ENCODE measurements at places on chromosomes 2 and 18.

DNA sequence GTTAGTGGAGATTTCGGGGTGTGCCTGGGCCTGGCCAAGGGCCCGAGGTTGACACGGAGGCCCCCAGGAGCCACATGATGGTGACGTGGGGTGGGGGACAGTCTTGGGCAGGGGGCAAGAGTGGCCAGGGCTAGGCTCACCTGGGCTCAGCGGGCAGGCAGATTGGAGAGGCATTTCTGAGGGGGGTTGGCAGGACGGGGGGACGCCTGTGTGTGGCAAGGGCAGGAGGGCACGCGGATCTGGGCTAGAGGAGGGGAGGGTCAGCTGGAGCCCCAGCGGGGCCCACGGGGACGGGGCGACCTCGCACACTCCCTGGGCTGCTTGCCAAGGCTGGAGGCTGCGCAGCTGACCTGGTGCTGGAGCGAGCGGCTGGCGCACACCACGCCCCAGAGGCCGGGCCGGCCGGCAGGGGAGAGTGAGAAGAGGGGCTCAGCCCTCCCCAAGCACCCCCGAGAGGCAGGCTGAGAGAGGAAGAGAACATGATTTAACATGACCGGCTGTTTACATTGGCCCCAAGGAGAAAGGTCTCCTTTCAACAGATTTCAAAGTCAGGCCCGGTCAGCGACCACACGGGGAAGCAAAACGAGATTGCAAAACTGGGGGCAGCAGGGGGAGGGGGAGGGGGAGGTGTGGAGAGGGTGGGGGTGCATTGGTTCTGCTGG lies 38.0 kb upstream of the SNED1 start:
- no peak for DNase-seq

DNA sequence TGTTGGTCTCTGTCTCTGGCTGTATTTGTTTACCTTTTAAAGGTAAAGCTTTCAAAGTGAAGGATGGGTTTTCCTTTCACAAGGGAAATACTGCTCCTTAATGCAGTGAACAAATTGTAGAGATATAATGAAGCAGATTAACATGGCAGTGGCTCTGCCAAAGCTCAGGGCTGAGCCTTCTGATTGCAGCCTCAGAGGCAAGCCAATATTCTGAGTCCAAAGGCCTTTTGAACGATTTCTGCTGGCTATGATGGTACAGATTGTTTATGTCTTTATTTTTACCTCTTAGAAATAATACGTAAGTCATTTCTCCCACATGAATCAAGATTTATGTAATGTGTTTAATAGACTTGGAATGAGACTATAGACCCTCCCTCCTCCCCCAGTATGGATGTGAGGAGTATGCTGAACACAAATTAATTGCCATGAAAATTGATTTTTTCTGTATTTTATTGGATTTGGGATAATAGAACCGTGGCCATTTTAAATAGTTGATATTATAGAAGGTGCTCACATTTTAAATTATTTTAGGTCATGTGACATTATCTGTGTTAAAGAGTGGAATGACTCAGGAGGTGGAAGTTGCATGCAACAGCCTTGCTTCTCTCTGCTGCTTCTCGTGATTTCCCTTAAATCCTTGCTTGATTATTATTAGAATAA lies 772 bp downstream of the SCN2A start:
- no peak for DNase-seq

DNA sequence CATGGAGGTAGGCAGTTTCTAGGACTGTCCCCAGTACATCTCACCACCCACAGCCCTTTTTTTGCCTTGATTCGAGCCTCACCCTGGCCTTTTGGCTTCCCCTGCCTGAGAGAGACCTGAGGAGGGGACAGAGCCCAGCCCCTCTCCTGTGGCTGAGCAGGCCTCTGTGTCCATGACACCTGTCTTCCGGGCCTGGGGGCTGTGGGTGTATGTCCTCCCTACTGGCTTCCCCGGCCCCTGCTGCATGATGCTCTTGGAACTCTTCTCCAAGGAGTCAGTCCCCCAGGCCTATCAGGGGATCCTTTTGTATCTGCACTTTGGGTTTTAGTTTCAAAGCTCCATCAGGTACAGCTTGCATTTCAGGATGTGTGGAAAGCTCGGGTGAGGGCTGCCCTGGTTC lies 80.4 kb downstream of the STPG4 start:
- no peak for DNase-seq

- DNase-seq, result no peak
These were observed 85.3 kb downstream of the NUP35 start for GRCh38 chr2:183209395-183210028.

GRCh38 chr2:118709786-118710185 lies 137.7 kb downstream of the EN1 start:
- DNase-seq, result no peak

GRCh38 chr2:145068509-145068908 lies 548.6 kb upstream of the ZEB2 start:
- no peak for DNase-seq

DNA sequence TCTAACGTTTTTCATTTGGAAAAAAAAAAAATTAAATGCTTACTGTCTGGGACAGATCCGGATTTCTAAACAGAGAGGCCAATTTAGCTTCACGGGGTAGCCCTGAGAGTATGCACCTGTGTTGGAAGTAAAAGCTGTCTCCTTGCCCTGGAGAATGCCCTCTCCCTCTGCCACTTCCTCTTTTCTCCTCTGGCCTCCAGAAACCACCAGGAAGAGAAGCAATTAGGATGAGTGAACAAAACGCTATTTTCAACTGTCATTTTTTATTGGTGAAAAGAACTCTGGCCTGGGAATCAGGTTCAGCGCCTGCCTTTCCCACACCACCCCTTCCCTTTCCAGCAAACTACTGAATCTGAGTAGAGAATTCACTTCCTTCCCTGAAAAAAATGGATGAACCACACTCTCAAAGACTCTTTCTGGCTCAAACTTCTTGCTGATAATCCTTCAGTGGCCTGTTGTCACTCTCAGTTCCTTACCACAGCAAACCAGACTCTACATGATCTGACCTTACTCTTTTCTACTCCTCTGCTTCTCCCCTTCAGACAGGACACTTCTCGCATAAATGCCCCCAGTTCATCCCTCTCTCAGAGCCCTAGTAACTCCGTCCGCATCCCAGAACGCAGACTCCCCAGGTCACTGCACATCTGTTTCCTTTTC lies 29.8 kb downstream of the KLF7 start:
- no peak for DNase-seq

DNA sequence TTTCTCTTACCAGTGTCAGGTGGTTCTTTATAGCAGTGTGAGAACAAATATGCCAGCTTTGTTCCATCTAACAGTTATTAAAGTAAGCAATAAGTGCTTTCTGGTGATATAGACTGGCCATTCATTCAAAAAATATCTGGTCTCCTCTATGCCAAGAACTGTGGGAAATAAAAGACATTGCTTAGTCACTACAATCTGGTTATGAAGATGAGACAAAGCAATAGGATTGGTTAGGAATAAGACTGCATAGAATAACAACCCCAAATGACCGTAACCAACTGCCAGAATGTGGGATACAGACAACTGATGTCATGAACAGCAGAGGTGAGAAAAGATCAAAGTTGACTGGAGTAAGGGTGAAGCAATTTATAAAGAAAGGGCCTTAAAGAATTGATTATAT lies 83.8 kb downstream of the MBD2 start:
- DNase-seq, result no peak

GRCh38 chr2:225735844-225736243 lies 336.3 kb downstream of the NYAP2 start:
- DNase-seq, result no peak

GRCh38 chr2:6475155-6475940 lies 390.4 kb downstream of the CMPK2 start:
- no peak for DNase-seq

DNA sequence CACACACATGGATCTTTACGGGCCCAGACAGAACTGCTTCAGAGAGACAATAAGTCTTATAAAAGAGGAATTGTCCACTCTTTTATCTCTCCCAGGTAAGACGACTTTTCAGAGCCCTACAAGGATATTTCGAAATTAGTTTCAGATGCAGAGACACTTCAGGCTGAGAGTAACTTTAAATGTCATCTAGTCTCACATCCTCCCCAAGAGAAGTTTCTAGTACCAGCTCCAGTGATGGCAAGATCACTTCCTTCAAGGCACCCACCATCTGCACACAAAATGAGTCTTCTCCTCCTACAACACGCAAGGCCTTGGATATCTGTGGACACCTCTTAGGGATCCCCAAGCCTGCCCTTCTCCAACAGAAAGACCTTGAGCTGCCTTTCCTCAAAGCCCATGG lies 39.0 kb upstream of the KLHL29 start:
- DNase-seq, result no peak

DNA sequence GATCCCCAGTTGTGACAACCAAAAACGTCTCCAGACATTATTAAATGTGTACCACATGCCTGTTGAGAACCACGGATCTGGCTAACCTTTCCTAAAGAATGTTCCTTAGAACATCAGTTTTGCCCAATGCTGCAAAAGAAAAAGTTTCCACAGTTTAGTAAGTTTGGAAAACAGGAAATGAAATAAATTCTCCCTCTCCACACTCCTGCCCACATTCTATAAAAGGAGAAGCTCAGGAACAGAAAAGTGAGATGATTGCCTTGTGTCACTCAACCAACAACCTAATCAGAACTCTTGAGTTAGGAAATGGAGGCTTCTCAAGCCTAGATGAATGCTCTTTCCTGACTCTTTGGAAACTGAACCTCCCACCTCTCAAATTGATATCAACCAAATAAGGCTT lies 56.1 kb upstream of the NFE2L2 start:
- no peak for DNase-seq

GRCh38 chr2:107414376-107414775 lies 412.3 kb upstream of the RGPD4 start:
- no peak for DNase-seq

- no peak for DNase-seq
These were observed 91.3 kb upstream of the RBBP8 start for GRCh38 chr18:22841840-22842239.

DNA sequence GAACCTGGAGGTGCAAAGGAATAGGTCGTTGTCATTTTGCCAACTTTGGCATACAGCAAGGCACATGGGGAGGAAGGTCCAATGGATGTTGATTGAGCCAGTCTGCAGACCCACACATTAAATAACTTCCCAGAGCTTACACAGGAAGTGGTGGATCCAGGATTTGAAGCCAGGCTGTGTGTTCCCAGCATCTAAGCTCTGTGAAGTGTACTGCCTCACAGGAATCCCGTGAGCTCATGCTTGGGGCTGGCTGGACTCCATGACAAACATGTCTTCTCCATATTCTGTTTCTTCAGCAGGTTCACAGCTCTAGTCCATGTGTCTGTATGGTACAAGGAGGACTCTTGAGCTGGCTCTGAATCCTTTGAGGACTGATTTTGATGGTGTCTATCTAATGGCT lies 63.9 kb downstream of the KLHL29 start:
- DNase-seq, result no peak

DNA sequence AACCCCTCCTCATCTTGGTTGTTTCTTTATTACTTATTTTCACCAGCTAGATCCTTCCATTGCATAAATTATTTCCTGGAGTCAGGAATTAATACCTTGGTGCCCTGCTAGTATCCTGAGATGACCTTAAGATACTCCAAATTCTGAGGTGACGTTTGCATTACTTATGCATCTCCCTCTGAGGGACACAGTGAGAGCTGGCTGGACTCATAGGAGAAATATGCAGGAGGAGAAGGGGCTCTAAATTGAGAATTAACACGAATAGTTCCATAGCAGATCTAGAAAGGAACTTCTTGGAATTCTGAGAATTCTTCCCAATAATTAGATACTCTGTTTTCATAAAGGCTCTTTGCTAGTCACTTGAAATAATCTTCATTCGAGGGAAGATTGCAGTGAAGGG lies 310.6 kb upstream of the ZEB2 start:
- DNase-seq, result no peak

DNA sequence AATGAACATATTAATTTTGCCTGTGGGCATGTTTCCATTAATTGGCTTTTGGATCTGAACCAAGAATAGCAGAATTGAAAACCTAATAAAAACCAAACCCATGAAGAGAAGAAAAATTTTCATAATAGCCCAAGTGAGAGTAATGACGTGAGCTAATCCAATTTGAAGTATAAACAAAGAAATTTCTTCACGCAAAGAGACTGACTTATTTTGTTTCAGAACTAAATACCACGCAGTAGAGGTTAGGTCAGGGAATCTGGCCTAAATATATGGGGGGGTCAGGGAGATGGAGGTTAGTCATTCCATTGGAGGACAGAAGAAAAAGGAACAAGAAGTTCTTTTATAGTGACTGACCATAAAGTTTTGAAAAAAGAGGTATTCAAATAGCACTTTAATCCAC lies 94.1 kb upstream of the CYP1B1 start:
- no peak for DNase-seq

DNA sequence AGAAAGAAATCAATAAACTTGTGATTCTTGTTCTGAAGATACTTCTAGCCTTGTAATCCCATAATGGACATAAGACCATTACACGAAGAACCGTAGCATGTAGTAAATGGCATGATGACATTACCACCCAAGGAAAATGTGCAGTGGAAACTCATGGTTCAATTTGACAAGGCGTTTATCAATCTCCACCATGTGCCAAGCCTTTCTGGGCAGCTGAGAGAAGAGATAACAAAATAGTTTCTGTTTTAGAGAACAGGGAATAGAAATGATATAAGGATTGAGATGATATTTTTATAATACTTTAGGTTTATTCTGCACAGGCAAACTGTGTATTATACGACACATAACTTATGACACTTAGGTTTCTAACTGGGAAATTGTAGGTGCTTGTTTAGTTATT lies 19.2 kb downstream of the ABI2 start:
- no peak for DNase-seq

DNA sequence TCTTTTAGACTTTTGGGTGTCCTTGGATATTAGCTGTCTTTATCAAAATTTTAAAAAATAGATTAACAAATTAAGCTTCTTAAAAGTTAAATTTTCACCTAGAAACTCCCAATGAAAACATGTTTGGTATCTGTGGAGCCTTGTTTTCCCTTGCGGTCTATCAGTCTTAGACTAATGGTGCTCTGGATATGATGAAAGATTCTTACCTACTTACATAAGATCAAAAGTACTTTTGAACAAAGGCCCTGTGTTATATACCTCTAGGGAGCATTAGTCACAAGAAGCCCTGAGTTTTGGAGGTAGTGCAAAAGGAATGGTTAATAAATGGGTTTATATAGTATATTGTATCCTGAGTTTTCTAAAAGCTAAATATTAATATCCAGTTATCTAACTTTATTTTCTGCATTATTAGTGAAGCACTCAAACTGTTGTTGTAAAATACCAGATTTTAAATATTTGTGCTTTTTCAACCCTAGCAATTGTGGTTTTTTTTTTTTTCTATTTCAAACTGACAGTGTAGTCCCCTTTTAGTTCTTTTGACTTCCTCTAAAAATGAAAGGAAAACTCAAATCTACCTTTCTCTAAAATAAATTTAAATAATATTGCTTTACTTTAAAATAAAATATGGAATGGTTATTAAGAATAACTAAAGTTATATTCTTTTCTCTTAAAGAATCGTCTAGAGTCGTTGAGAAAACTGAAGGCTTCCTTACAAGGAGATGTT lies 18.1 kb downstream of the NDC80 start:
- no peak for DNase-seq

GRCh38 chr2:85748985-85749875 lies 4.6 kb upstream of the ATOH8 start:
- no peak for DNase-seq

- peak; percentile 53 for DNase-seq
These were observed 1.1 kb downstream of the TLK1 start for GRCh38 chr2:171159372-171160118.

GRCh38 chr18:48940854-48941611 lies 9.7 kb downstream of the SMAD7 start:
- peak; percentile 74 for DNase-seq

- no peak for DNase-seq
These were observed 110.2 kb upstream of the GPC1 start for GRCh38 chr2:240325016-240326007.

Measured in CD8-positive, alpha-beta T cell (primary cell).